Tracheal epithelial cell (primary cell): ENCODE measurements at places on chromosomes 3 and 15. TPM values are rescaled to one million over a fixed set of nuclear protein-coding genes. Genes with fewer than 3 reads are reported as not detected.

Gene RBP2
- total RNA-seq: not detected in 2 replicates

Gene THSD4
- total RNA-seq: 9.0 and 23.1 TPM in 2 replicates

Gene DNAJA4
- total RNA-seq: 6.0 and 13.6 TPM in 2 replicates

Gene FANCD2OS
- not detected in 2 replicates for total RNA-seq
